GM12892 (cell line): ENCODE measurements at places on chromosomes 7 and 10.

DNA sequence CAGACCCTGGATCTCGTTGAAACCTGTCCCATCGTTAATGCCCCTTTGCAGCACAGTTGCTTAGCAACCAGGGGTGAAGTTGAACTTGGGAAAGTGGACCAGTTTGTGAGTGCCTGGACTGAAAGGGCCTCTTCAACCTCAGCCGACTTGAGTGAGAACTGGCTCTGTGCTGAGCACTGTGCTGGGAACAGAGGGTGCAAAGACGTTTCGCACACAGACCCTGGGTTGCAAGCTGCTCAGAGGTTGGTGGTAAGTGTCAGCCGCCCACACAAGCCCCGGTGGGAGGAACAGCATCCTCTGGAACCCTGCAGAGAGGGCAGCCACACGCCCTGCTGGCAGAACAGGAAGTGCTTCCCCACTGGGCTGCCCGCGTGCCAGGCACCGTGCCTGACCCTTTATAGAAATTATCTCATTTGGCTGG is 89.2 kb downstream of the CARD11 start:
- DNase-seq: no peak

- no peak for DNase-seq
Observed at GRCh38 chr7:117728890-117729624, 144.2 kb downstream of the CTTNBP2 start.

GRCh38 chr10:48625826-48626134 is 20.9 kb upstream of the ARHGAP22 start:
- no peak for DNase-seq

DNA sequence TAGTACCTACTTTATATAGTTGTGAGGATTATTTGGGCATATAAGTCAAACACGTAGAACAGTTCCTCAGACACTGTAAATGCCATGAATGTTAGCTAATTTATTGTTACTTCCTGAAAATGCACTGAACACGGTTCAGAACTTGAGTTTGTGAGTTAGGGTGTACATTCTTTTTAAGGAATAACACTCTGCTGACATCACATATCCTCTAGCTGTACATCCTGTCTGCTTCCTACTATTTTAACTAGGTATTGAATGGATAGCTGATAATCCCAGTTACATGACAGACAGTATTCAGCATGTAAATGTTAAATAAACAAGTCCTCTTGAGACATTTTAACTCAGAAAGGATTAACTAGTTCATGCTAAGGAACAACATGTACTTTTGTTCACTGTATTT is 16.0 kb downstream of the SAMD8 start:
- no peak for DNase-seq

GRCh38 chr10:97138846-97139245 is 46.9 kb downstream of the SLIT1 start:
- no peak for DNase-seq

GRCh38 chr10:96271016-96271815 is at the start of gene BLNK:
BLNK (minus strand) TSS chr10:96271569; CDS start chr10:96271398, 171 bp downstream.
- DNase-seq: peak; percentile 27

- no peak for DNase-seq
Observed at GRCh38 chr7:10802526-10802925, 171.1 kb upstream of the PHF14 start.

DNA sequence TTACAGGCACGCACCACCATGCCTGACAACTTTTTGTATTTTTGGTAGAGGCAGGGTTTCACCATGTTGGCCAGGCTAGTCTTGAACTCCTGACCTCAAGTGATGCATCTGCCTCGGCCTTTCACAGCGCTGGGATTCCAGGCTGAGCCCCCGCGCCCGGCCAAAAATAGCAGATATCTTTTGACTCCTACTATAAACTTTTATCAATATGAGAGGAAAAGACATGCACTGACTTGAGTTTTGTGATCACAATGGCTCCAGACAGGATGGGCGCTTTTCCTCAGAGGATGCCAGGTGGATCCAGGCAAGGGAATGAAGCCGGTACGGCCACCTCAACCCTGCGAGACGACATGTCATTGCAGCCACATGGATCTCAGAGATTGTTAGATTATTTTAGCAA is 123.9 kb downstream of the DNAJB6 start:
- no peak for DNase-seq

- DNase-seq: no peak
Observed at GRCh38 chr7:130845581-130846085, 111.6 kb upstream of the KLF14 start.

DNA sequence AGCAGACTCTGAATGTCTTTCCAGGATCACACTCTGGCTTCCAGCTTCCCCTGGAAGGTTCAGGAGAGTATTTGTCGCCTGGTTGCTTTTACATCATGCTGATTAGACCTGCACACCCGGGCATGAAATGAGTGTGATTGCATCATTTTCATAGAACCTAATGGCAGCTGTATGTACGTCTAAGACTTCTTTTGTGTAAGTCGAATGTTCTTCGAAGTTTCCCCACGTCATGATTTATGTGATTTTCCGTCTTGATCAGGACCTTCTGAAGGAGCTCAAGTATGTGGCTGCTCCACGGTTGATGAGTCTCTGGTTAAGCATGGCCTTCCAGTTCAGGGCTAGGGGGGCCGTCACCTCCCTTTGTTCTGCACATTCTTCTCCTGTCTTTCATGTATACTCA is 4.5 kb downstream of the EIF4H start:
- DNase-seq: no peak

DNA sequence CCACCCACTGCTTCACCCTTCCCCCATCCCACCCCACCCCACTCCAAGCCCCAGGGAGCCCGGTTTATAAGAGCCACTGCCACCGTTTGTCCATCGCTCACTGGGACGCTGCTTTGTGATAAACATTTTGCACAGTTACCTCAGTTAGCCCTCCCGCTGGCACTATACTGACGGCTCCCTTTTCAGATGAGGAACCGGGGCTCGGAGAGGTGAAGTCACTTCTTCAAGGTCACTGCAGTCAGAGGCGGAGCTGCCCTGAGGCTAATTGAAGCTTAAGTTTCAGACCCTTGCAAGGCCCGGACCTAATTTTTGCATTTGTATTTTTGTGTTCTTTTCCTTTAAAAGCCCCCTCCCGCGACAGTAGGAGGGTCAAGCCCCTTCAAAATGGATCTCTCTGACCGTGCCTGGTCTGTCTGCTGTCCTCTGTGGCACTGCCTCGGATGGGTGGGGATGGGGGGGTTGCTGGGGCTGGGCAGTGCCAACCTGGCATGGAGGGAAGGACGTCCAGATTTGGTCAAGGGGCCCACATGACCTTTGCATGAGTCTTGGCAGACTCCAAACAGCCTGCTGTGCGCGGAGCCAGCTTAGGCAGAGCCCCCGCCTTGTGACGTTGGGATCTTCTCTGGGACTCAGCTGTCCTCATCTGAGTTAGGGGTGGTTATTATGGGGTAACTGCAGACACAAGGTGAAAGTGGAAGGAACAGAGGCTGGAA is 17.7 kb upstream of the NODAL start:
- no peak for DNase-seq

DNA sequence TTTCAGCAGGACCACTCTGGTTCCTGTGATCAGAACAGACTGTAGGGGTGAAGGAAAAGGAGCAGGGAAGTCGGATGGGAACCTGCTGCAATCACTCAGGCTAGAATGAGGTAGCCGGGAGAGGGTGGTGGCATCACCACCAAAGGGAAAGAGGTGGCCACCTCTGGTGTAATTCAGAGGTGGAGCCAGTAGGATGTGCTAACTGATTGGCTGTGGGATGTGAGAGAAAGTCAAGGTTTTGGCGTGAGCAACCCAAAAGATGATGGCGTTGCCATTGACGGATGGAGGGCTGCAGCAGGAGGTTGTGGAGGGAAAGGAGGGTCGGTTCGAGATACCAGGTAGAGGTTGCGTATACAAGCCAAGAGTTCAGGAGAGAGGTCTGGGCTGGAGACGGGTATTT is 7.4 kb upstream of the VSIR start:
- DNase-seq: no peak

- DNase-seq: no peak
Observed at GRCh38 chr10:30178356-30178964, 119.1 kb upstream of the JCAD start.

GRCh38 chr10:58268454-58268945 is 462 bp upstream of the CISD1 start:
- no peak for DNase-seq

GRCh38 chr7:75756991-75757676 is 14.9 kb downstream of the CCL26 start:
- no peak for DNase-seq

DNA sequence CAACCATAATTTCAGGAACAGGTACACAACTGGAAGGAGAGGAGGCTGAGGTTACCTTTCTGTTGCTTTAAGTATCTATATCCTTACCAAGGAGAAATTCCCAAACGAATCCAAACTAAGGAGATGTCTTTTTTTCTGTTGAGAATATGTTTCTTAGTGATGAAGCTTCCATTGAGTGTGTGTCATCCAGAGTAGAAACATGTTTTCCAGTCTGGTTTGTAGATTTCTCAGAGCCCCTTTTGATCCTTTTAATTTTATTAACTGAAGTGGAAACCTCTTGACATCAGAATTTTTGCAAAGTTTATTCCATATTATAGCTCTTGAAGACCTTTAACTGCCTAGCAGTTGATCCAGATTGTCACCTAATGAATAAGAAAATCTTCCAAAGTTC is 207.1 kb upstream of the FERD3L start:
- DNase-seq: no peak

GRCh38 chr10:5550621-5551530 is 26.1 kb downstream of the CALML3 start:
- DNase-seq: no peak

DNA sequence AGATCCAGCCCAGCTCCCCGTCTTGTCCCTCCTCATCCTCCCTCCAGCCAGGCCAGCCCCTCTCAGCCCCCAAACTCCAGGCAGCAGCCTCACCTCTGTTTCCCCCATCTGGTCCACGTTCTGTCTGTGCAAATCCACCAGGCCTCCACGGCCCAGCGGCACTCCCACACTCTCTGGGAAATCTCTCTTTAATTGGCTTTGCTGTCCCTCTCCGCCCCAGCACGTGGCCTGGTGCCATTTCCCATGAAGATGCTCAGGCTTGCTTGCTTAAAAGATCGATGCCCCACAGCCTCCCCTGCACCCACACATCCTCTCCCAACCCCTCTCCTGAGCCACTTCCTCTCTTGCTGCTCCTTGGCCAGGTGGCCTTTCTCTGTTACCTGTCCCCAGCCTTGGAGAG is 39.3 kb downstream of the PRF1 start:
- no peak for DNase-seq

DNA sequence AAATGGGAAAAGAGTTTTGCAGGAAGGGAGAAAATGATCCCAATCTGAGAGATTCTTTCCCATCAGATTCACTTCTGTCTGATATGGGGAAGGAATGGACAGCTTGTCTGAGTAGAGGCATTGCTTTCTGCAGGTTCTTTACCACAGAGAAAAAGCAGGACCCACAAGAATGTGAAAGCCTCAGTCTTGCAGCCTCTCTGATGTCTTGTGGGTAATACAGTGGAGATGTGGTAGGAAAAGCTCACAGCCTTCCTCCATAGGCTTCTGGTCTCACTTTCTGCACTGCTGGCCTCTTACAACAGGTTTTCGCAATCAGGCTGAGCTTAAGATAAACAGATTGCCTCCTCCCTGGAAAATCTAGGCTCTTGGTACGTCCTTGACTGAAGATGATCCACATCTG is 551 bp downstream of the IFIT1 start:
- no peak for DNase-seq

DNA sequence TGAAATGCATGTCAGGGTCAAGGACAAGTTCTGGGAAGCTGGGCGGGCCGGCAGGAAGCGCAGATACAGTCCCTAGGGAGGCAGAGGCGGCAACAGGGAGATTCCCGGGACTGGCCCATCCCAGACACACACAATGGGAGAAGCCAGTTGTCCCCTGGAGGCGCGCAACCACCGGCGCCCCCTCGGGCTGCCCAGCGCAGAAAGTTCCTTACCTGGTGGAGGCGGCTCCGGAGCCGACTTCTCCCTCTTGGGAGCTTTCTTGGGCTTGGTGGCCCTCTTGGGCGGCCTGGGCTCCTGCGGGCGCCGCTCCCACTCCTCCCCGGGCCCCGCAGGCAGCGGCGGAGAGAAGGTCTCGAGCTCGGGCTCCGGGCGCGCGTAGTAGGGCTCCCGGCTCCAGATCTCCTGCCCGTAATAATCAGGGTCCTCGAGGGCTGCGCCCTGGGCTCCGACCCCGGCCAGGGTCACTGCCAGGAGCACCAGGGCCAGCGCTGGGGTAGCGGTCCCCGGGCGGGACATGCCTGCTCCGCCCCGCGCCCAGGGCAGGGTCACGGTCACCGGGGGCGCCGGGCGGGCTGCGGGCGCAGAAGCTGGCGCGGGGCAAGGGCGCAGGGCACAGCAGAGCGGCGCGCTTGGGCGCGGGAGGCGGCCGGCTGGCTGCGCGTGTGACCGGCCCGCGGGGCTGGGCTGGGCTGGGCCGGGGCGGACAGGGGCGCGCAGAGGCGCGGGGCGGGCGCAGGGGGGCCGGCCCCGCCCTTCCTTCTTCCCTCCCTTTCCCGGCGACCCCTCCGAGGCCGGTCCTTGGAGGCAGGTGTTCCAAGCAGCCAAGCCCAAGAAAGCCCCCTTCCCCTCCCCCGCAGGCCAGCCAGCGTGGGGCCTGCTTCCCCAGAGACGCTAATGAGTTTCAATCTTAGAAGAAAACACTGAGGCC is at the start of gene CPXM2:
CPXM2 (minus strand) TSS at position 664 of the 928 bp plus-strand sequence; CDS start at position 516, 148 bp downstream.
- no peak for DNase-seq

- no peak for DNase-seq
Observed at GRCh38 chr10:119515511-119516045, 26.9 kb downstream of the RGS10 start.

GRCh38 chr10:96416643-96417042 is 57.8 kb upstream of the OPALIN start:
- DNase-seq: no peak

GRCh38 chr10:48932831-48933664 is 6.6 kb downstream of the LRRC18 start:
- DNase-seq: no peak

GRCh38 chr10:90871766-90872647 is at the start of gene RPP30:
RPP30 (plus strand) TSS chr10:90871974; CDS start chr10:90871987, 13 bp downstream.
- DNase-seq: peak; percentile 52

- DNase-seq: no peak
Observed at GRCh38 chr7:50920031-50920635, 137.4 kb upstream of the GRB10 start.

- DNase-seq: no peak
Observed at GRCh38 chr7:84682543-84682942, 488.0 kb upstream of the SEMA3A start.

GRCh38 chr7:73830681-73831583 is at the start of gene CLDN4:
CLDN4 (plus strand) TSS chr7:73830996; CDS start chr7:73831202, 206 bp downstream.
- no peak for DNase-seq

GRCh38 chr10:104350127-104350635 is 3.5 kb upstream of the CFAP58 start:
- DNase-seq: no peak

DNA sequence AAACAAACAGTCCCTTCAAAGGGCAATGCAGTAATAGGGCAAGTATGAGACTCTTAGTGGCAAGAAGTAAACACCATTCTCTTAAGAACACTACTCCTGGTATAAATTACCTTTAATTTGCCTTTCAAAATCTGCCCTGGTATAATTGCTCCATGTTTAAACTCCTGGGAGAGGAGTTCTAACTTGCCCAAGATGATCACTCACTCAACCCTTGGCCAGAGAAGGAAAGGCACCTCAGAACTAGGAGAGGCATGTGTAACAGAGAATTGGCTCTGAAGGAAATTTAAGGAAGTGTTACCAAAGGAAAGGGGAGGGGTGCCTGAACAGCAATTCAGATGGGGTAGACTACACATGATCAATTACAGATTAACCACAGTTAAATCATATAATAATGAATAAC is 1173.6 kb upstream of the SORCS1 start:
- DNase-seq: no peak
